CD8-positive, alpha-beta memory T cell (primary cell): ENCODE measurements at places on chromosomes 11 and 22. TPM values are rescaled to one million over a fixed set of nuclear protein-coding genes. Genes with fewer than 3 reads are reported as not detected.

MIOX gene
- not detected for total RNA-seq

- peaks cover 9% of the 10 kb centered on the region for H3K4me1 ChIP-seq
- H3K36me3 ChIP-seq: no peaks in the 10 kb centered on the region
- DNase-seq: no peak
- H3K27me3 ChIP-seq: peaks cover 24% of the 10 kb centered on the region
- H3K27ac ChIP-seq: no peak overlapping the region
Measured at GRCh38 chr11:45895553-45896259, 10.3 kb downstream of the MAPK8IP1 start.

GRCh38 chr11:73320763-73321603, 12.9 kb downstream of the ARHGEF17 start:
- DNase-seq: no peak
- no peaks in the 10 kb centered on the region for H3K4me1 ChIP-seq
- no peaks in the 10 kb centered on the region for H3K27me3 ChIP-seq
- no peak overlapping the region for H3K4me3 ChIP-seq

DNA sequence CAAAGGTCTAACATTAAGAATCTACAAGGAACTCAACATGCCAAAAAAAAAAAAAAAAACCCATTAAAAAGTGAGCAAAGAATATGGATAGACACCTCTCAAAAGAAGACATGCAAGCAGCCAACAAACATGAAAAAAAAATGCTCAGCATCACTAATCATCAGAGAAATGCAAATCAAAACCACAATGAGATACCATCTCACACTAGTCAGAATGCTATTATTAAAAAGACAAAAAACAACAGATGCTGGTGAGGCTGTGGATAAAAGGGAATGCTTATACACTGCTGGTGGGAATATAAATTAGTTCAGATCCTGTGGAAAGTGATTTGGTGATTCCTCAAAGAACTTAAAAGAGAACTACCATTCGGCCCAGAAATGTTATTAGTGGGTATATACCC, 257.7 kb upstream of the PLET1 start:
- H3K4me1 ChIP-seq: no peaks in the 10 kb centered on the region
- no peak overlapping the region for H3K27ac ChIP-seq
- no peak overlapping the region for H3K4me3 ChIP-seq
- H3K36me3 ChIP-seq: no peaks in the 10 kb centered on the region

DNA sequence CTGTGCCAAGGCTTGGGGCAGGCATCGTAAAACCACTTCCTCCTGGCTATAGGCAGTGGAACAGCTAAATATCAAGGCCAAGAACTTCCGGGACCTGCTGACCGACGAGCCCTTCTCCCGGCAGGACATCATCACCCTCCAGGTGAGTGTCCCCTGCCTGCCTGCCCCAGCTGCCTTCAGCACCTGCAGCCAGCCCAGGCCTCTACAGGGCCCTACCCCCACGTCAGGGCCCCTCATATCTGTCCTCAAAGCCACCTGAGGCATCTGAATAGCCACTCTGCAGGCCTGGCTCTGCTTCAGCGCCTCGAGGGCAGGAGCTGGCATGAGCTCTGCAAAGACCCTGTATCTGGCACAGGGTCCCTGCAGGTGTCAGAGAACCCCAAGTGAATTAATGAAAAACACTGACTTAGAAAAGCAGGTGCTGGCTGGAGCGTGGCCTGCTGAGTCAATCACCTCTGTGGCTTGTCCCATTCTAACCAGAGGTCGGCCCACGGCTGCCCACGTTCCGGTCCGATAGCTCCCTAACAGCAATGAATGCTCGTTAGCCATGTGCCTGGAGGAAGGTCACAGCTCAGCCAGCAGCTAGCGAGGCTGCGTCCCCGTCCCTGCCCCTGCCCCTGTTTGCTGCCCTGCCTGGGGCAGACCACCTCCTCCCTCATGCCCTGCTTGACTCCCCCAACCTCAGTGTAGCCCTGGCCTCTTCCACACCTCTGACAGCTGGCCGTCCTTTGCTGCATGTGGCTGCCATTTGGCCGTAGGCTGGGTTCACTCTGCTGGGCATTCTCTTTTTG, 16.8 kb downstream of the PPIL2 start:
- H3K4me3 ChIP-seq: no peak overlapping the region
- no peak for DNase-seq
- no peak overlapping the region for H3K27ac ChIP-seq
- H3K36me3 ChIP-seq: peaks cover 35% of the 10 kb centered on the region

- no peak overlapping the region for H3K4me3 ChIP-seq
- H3K36me3 ChIP-seq: no peaks in the 10 kb centered on the region
- no peaks in the 10 kb centered on the region for H3K27me3 ChIP-seq
Measured at GRCh38 chr11:69868006-69868810, 49.0 kb upstream of the FGF3 start.

LINC01488 gene
- not detected for total RNA-seq
